ENCODE measurements at places on chromosomes 5 and 9. TPM values are rescaled to one million over a fixed set of nuclear protein-coding genes. Genes with fewer than 3 reads are reported as not detected.

Gene CCNJL
- total RNA-seq = 0.04 TPM

DNA sequence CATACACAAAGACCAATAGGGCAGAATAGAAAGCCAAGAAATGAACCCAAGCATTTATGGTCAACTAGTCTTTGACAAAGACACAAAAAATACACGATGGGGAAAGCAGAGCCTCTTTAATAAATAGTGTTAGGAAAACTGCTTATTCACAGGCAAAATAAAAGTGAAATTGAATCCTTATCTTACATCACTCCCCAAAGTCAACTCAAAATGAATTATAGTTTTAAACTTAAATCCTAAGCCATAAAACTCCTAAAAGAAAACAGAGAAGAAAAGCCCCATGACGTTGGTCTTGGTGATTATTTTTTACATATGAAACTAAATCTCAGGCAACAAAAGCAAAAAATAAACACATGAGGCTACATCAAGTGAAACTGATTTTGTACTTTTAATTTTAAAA is 46.8 kb downstream of the CHSY3 start:
- DNase-seq = no peak

Gene CSF2
- total RNA-seq = not detected

GRCh38 chr5:68873198-68873597 is 220.6 kb upstream of the SLC30A5 start:
- DNase-seq = no peak

- DNase-seq = no peak
These were observed 11.3 kb upstream of the DIPK1B start for GRCh38 chr9:136700959-136701667.

Gene AQP7
- total RNA-seq = 0.15 TPM

DNA sequence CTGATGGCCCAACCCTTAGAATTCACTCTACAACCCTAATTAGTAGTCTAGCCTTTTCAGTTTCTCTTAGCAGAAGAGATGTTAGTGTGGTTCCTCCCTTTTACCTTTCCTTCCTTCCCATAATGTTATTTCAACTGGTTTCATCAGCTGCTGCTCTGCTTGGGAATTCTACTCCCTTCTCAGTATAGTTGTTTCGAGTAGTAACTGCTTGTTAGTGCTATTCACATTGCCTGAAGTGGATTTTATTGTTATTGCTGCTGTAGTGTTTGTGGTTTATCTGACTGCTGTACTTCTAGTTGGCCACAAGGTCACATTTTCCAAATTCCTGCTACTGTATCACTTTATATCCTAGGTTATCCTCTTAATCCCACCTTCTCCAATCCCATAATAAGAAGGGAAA is 29.7 kb downstream of the SMIM15 start:
- no peak for DNase-seq

DNA sequence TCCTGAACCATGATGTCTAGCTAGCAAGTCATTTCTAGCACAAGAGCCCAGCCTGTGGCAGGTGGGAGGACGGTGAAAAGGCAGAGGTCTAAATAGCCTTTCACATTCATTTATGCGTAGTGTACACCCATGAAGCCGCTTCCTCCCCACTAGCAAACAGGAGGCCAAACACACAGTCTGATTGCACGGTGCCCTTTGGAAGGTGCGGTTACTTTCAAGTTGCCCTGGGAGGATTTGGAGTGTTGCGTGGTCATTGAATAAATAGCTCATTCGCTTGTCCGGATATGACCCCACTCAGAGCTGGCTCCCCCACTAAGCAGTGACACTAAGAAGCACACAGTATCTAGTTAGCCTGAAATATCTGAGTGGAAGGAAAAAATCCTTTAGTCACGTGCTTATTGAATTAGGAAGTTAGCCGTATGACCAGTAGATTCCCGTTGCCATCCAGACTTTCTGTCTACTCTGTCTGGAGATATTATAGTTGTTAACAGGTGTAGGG is 664 bp upstream of the ARSB start:
- no peak for DNase-seq

DNA sequence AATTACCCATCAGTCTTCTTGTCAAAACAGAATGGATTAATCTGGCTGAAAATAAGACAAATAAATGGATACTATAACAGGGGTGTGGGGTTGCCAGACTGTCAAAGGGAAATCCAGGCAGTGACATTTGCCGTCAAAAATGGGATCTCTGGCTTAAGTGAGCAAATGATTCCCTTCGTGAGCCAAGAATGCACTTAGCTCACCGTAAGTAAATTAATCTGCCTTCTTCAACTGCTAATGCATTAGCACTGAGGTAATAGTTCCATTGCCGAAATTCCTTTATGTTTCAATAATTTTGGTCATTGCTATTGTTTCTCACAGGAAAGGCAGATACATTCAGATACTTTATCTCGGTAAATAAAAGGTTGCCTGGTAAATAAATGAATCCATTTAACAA is 377.8 kb downstream of the KIAA0825 start:
- no peak for DNase-seq

DNA sequence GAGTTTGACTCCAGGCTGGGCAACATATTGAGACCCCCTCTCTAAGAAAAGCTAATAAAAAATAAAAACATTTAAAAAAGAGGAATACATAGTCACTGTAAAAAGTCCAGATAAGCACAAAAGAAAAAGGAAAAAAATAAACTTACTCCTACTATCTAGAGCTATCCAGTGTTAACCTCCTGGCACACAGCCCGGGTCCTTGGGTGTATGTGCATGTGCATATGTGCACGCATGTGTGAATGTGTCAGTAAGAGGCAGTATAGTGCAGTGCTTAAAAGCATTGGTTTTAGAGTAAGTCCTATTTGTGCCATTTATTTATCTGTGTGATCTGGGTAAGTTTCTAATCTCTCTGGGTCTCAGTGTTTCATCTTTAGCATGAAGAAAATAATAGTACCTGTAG is 26.7 kb downstream of the FAM219A start:
- no peak for DNase-seq

DNA sequence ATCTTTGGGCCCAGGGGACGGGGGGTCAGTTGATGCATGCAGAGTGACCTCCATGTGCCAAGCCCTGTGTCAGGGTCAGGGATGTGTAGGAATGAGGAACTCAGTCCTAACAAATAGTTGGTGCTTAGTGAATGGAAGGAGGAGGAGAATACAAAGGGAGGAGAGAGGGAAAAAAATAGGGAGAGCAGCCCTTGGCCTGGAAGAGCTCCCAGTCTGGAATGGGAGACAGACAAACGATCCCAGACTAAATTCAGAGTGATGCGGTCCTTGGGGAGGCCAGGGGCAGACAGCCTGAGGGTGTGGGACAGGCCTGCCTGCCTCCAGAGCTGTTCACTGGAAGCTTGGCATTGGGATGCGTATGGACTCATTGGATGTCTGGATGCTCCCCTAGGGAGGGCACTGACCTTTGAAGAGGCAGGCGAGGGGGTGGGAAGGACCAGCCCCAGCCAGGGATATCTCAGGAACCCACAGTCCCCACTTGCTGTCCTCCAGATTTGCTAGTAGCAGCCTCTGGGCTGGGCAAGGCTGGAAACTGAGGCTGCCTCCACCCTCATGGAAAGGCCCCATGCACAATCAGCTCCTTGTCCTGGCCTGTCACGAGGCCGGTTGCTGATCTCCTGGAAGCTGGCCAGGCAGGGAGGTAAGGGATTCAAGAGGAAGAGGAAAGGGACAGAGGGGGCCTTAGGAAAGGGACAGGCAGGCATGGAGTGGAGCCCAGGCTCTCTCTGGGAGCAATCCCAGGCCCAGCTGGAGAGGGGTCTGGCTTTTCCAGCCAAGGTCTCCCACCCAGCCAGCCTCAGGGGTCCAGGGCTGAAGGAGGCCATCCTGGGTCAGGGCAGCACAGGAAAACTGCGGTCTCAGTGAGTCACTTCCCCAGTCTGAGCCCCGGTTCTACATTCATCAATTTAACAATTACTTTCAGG is 69.0 kb upstream of the GGTA1 start:
- no peak for DNase-seq

Gene CDH18
- total RNA-seq = not detected

DNA sequence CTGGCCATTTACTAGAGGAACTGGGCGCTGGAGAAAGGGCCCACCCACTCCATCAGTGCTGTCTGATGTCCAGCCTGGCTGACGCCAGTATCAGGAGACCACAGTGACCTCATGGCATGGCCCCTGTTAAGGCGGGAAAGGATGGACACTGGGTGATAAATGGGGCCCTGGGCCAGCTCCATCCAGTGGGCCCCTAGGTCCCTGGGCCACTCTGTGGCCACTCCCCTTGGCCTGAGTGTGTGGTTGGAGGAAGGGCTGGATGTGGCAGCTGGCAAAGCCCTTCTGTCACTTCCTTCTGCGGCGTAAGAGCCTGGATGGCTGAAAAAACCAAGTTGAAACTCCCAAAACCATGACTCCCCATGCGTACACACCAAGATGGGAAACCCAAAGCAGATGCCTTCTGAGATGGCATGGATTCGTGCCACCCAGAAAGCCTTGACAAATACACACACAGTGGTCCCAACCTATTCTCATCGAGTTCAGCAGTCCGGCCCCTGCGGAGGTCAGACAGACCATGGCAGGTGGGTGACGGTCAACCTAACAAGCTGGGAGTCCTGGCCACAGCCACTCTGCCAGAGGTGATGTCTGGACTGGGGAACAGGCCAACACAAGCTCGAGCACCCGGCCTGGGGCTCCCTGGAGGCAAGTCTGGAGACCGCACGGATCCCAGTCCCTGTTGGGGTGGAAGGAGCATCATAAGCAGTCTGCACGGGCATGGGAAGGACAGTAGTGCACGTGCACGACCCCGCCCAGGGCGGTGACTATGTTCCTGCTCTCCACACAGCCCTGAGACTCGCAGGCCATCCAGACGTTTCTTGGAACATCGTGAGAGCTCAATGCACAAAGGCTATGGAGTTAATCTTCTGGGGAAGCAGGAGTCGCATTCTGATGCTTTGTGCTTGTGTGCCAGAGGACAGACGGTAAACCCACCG is 45.2 kb upstream of the NOTCH1 start:
- no peak for DNase-seq

DNA sequence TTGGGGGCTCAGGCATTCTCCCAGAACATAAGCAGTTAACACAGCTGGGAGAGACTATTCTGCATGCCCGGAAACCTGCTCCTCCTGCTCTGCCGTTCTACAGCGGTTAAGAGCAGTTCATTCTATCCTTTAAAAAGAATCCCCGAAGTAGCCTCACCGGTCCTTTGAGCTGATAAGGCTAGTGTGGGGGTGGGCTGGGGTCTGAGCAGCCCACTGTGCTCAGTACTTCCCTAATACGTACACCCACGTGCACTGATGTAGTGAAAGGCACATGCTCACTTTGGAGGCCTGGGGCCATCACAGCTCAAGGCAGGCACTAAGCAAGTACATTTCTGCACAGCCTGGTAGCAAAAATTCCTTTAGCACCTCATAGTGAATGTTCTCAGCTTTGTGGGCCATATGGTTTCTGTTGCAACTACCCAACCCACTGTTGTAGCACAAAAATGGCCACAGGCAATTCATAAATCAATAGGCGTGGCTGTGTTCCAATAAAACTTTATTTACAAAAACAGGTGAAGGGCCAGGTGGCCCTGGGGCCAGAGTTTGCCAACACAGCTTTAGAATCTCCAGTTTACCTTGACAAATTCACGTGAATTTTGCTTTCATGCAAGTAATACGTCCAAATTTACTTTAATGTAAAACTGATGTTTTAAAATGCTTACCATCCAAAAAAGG is 136.4 kb downstream of the ZNF354C start:
- DNase-seq = no peak

DNA sequence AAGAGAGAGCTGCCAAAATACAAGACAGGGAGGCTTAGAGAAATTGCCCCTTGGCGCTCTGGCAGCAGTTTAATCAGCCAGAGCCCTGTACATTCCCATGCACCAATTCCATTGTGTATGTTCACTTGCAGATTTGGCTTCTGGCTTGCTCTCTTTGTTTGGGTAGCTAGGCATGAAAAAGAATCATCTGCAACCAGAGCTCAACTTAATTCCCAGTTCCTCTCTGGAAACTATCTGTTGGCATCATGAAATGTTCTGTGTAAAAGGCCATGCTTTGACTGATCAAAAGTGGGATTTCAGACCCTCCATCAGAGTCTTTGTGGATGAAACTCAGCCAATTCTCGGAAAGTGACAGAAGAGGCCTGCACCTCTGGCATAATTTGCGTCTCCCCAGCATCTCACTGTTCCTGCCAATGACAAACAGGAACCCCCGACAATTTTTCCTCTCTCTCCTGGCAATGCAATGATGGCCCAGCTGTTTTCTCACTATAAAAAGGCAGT is 53.8 kb upstream of the RAD23B start:
- DNase-seq = no peak

Gene SPATA31E1
- total RNA-seq = not detected

- no peak for DNase-seq
These were observed 282.9 kb upstream of the MAP3K1 start for GRCh38 chr5:56532466-56532865.

Gene PDE8B
- total RNA-seq = 2.7 TPM
